ENCODE measurements at places on chromosomes 7 and 10.
A peak's percentile ranks its signal among the peaks of the same experiment; 100 is the strongest.

- DNase-seq = no peak
Measured at GRCh38 chr10:52198540-52198939, 115.5 kb upstream of the DKK1 start.

DNA sequence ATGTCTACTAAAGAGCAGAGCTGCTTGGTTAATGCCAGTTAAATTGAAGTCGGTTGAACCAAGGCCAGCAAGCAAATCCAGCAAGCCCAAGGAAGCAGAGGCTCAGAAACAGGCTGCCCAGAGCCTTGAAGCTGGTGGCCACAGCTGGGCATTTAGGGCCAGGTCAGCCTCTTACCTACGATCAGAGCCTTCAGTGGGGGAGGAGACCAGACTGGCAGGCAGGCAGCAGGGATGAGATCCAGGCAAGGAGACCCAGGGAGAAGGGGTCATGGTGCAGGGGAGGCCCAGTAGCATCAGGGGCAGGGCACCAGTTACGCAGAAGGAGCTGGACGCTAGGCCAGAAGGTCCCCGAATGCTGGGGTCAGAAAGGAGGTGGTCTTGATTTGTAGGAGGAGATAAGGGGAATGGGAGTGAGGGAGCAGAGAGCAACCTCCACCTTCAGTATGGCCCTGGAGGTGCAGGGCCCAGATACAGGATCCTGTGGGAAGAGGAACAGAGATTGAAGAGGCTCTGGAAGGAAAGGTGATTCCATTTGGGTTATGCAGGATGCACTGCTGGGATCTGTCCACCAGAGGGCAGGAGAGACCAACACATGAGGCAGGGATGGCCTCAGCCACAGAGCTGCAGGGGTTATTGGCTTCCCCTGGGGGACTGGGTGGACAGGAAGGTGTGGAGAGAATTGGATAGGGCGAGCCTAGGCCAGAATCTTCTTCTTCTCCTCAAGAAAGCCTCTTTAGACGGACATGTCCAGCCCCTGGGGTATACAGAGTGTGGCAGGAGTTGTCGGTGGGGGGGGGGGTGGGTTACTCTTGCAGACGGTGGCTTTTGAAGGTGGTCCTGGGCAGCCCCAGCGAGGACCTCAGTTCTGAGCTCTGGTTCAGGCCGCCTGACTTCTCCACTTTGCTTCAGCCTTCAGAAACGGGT lies 132.6 kb upstream of the PODXL start:
- DNase-seq = peak; percentile 58

- no peak for DNase-seq
Measured at GRCh38 chr7:151752816-151753595, 123.9 kb downstream of the PRKAG2 start.

DNA sequence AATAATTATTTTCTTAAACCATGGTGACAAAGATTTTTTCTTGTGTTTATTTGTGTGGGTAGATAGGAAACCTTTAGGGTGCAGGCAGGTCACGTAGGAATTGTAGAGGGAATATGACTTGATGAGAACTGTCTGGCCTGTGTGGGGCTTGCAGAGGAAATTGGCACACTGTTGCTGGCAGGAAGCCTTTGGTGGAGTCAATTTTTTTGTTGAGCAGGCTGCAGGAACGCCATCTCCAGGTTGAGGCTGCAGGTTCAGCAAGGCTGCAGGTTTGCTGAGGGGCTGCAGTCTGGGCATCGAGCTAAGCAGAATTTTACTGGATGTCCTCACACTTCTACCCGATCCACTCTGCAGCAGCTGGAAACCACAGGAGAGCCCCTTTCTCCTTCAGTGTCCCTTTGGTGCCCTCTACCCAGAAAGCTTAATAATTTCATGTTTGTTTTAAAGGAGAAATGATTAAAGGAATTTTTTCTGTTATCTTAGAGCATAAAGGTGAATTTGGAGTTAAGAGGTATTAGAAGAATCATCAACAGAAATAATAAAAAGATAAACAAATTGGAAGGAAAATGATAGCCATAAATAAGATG lies 37.0 kb downstream of the TBC1D12 start:
- DNase-seq = no peak

DNA sequence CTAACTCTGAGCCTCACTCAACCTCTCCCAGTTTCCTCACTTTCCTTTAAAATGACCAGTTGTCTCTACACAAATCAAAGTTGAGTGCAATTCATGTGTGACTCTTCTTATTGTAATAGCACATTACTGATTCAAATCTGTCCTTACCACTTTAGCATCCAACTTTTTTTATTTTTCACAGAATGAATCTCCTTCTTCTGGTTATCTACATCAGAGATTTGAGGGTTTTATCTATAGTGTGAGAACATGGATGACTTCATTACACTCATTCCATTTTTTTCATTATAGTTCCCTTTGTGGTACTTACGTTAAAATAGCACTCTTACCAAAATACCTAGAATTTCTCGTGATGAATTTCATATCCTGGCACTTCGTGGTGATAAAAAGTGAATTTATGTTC lies 43.3 kb downstream of the RTKN2 start:
- DNase-seq = peak; percentile 71

- DNase-seq = no peak
Measured at GRCh38 chr7:30471205-30471604, 7.4 kb downstream of the NOD1 start.

DNA sequence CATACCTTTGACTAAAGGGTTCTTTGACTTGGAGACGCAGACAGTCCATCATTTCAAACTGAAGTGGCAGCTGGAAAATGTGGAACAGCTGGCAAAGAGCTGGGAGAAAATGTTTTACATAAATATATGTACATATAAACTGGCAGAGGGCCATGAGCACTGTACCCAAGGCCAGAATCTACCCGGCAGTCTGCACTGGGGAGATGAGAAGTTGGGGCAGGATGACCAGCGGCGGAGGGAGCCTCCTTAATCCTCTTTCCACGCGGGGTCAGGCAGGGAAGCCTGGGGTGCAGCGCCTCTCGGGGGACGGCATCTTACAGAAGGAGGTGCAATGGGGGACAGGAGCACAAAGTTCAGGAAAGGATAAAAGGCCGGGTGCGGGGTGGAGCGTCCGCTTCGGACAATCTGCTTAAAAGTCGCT lies 1.3 kb downstream of the GLI3 start:
- DNase-seq = no peak

DNA sequence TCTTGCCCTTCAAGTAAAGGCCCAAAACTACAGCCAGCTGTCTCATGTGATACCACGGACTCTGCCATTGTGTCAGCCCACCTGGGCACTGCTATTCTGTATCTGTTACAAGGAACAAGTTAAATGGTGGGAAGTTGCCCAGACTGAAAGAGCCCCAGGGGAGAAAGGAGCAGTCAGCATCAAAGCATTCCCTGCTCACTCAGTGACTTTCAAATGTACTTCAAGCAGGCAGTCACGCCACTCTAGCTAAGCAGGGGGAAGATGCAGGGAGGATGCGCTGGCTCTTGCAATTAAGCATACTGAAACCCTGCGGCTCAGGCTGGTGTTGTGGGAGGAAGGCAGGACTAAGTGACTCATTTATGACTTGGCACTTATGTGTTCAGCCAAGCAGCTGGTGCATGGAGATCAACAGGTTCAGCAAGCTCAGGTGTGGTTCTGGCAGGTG lies 1249.6 kb downstream of the TYW1 start:
- peak; percentile 0 for DNase-seq

GRCh38 chr7:128201067-128201689 lies 39.9 kb upstream of the LEP start:
- no peak for DNase-seq

- DNase-seq = peak; percentile 56
Measured at GRCh38 chr7:87600130-87601124, at the start of gene ABCB1. Gene ABCB1 (minus strand): TSS chr7:87600884. CDS start chr7:87600184, 700 bp downstream.

GRCh38 chr7:26385240-26385639 lies 93.6 kb downstream of the SNX10 start:
- DNase-seq = no peak
